ENCODE measurements at places on chromosomes 3 and 15. TPM values are rescaled to one million over a fixed set of nuclear protein-coding genes. Genes with fewer than 3 reads are reported as not detected.
A peak's percentile ranks its signal among the peaks of the same experiment; 100 is the strongest.

GRCh38 chr3:147613725-147614124 lies 204.6 kb downstream of the ZIC1 start:
- DNase-seq = no peak

DNA sequence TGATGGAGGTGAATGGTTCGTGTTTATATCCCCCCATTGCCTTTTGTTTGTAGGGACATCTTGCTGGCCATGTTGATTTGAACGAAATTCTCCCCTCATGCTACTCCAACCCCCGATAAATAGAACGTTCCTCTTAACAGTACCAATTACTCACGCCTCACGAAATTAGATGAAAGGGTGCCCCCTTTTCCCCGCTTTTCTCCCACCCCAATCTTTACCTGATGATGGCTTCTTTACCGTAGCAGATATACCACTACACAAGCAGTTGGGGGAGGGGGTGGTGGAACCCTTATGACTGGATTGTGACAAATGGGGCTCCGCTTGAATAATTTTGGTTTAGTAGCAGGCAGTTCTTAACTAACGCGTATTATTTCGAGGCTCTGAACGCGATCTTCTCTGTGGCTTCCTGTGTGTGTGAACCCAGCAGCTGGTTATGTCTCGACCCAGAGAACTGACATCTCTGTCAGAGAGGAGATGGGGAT lies 1.1 kb downstream of the PIAS1 start:
- DNase-seq = no peak

DNA sequence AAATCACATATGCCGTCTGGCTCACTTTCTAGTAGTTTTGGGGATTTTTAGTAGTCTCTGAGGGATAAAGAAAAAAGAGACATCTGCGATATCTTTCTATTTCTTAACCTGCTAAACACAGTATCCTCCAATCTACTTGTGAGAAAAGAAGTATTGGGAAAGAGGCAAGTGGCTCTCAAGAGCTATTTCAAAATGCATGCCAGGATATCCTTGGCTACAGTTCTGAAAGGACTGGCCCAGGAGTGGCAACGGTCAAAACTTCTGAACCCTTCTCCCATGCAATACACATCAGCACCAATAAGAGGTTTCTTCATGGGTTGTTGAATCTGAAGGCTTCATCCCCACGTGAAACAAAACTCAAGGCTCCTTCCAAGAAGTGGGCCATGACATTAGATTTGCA lies 204.0 kb upstream of the WNT5A start:
- no peak for DNase-seq

DNA sequence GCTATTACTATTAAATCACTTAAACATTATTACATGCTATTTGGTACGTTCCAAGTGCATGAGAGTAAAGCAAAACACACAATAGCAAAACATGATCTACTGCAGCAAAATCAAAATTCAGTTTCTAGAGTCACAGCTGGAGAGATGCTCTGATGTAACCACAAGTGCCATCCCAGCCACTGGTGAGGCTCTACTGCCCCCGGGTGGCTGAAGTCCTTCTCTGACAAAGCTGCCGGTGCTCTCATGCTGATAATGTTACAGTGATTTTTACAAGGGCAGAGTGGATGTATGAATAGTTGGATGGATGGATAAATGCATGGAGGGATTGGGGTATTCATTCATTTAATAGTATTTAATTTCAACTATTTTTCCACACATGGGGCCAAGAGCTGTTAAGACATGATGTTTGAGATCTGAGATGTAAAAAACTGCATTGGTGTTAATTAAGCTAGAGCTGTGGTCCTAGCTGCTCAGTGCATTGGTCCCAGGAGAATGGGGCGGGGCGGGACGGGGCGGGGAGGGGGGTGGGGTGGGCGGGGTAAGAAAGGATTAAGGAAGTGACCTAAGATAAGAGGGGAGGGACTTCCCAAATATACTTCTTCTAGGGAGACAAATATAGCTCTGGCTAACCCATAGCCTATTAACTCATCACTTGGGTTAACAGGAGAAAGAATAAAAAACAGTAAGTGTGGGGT lies 5.3 kb upstream of the SPESP1 start:
- peak; percentile 90 for DNase-seq

Gene PLSCR2
- total RNA-seq = 1.4 TPM

DNA sequence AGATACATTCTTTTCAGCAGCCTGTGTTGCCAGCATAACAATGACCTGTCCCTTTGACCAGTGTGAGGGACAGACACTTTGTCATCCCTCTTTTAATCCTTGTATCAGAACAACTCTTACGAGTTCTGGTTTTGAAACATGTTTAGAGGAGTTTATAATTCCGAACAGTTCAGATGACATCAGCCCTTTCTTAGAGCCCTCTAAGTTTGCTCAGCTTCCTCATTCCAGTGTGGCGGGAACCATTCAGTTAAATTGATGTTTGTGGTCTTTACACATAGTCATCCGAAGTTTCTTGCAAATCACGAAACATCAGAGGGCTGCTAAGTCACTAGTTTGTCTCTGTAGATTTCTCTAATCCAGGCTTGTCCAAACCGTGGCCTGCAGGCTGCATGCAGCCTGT lies 102.5 kb downstream of the AKAP13 start:
- no peak for DNase-seq

GRCh38 chr3:70963431-70964275 lies 619.9 kb downstream of the FOXP1 start:
- no peak for DNase-seq

Gene ERICH6
- 0.19 TPM for total RNA-seq

DNA sequence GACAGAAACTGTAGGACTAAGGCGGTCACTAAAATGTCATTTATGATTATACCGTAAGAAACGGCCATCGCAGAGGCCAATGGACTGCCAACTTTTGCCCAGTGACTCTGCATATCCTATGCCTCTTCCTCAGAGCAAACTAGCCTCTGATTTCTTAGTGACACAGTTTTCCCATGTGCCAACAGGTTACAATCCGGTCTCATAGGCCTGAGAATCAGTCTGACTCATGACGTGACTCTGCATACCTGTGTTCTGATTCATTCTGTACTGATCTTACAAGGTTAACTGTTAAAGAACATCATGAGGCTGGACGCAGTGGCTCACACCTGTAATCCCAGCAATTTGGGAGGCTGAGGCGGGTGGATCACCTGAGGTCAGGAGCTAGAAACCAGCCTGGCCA lies 17.8 kb downstream of the RUBCN start:
- no peak for DNase-seq

Gene LAMB2
- 444 TPM for total RNA-seq

DNA sequence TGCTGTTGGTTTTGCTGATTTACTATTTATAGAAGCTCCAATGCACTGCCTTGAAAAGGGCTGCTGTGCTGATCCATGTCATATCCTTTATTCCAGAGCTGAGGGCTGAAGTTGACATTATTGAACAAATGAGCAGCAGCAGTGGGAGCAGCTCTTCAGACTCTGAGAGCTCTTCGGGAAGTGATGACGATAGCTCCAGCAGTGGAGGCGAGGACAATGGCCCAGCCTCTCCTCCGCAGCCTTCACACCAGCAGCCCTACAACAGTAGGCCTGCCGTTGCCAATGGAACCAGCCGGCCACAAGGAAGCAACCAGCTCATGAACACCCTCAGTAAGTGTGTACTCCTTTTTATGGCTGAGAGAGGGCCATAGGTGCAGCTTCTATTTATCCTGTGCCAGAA lies 8.8 kb downstream of the EAF1 start:
- DNase-seq = no peak

- no peak for DNase-seq
Measured at GRCh38 chr15:58040150-58040549, 25.4 kb downstream of the ALDH1A2 start.

Gene ATP8B4
- total RNA-seq = 12.5 TPM

GRCh38 chr3:126441256-126441880 lies 34.3 kb downstream of the ZXDC start:
- DNase-seq = no peak

DNA sequence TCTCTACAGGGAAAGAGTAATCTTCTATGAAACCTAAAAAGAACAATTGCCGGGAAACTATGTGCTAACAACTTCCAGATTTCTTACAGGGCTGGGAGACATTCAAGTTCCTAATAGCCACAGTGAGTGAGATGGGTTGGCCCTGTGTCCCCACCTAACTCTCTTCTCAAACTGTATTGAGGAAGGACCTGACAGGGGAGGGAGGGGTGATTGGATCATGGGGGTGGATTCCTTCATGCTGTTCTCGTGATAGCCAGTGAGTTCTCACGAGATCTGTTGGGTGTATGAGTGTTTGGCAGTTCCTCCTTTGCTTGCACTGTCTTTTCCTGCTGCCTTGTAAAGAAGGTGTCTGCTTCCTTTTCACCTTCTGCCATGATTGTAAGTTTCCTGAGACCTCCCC lies 958.7 kb downstream of the AGBL1 start:
- no peak for DNase-seq

GRCh38 chr3:118587847-118588246 lies 446.8 kb downstream of the IGSF11 start:
- DNase-seq = no peak

- no peak for DNase-seq
Measured at GRCh38 chr15:60116456-60117089, 112.5 kb downstream of the FOXB1 start.

GRCh38 chr3:43105596-43106292 lies at the start of gene POMGNT2:
Gene POMGNT2, minus strand, starts transcription at chr3:43106079. Its CDS starts 24,648 bp downstream, at chr3:43081431.
- peak; percentile 94 for DNase-seq

- no peak for DNase-seq
Measured at GRCh38 chr15:52082197-52083036, 30.2 kb downstream of the BCL2L10 start.

GRCh38 chr15:63203451-63204090 lies 14.2 kb downstream of the RAB8B start:
- DNase-seq = no peak

Gene SMCO1
- not detected for total RNA-seq

- no peak for DNase-seq
Measured at GRCh38 chr15:63089260-63090043, 32.2 kb upstream of the LACTB start.

DNA sequence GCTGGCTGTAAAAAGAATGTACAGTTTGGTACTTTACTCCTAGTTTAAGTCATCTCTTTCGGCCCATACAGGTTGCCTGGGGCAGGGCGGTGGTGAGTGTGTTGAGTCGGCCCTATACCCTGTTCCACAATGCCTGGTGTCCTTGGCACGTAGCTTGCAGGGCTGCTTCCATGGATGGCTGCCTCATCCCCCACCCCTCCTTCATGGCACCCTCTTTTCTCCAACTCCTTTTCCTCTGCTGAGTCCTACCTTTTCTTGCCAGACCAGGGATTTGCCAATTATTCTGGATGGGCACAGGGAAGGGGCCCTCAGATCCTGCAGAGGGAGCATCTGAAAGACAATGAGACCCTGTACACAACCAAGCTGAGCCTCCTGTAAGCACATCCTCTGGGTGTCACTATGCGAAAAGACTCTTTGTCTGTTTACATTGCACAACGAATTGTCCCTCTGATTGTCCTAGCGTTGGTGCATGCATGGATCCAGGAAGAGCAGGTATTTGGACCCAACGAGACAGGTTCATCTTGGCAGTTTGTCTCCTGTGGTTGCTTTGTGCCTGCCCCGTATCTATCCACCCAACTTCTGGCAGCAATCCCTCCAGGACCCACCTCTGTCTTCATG lies 73.6 kb upstream of the CGNL1 start:
- no peak for DNase-seq

Gene GLDN
- 4.0 TPM for total RNA-seq

Gene TRH
- total RNA-seq = not detected

DNA sequence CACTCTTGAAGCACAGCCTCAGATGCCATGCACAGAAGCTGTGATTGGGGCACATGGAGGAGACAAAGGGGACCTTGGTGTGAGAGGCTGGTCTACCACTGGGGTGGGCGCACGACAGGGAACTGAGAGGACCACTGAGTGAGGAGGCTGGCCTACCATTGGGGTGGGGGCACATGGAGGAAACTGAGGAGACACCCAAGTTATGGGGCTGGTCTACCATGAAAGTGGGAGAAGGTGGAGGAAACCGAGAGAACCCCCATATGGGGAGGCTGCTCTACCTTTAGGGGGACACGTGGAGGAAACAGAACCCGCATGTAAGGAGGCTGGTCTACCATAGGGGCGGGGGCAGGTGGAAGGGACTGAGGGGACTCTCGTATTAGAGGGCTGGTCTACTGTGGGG lies 153.4 kb downstream of the FBLN2 start:
- no peak for DNase-seq

Gene ROBO1
- 22.1 TPM for total RNA-seq

DNA sequence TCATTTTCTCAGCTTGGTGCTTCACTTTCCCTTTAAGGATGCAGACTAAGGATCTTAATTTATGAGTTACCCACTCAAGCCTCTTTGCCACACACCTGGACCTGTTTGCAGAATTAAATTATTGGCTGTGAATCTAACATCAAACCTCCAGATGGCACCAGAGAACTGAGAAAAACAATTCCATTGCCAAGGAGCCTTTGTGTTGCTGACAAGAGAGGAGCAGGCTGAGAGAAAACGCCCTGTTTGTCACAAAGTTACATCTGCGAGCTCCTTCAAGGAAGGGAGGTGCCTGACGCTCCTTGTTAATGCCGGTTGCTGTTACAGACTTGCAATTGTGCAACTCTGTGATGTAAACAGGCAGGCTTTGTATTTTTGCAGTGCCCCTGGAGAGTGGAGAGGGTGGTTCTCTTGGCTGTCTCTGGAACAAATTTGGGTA lies 36.3 kb upstream of the TMC3 start:
- DNase-seq = no peak

GRCh38 chr3:165759041-165759440 lies 78.2 kb downstream of the BCHE start:
- no peak for DNase-seq

Gene CLDN11
- total RNA-seq = 2.4 TPM

DNA sequence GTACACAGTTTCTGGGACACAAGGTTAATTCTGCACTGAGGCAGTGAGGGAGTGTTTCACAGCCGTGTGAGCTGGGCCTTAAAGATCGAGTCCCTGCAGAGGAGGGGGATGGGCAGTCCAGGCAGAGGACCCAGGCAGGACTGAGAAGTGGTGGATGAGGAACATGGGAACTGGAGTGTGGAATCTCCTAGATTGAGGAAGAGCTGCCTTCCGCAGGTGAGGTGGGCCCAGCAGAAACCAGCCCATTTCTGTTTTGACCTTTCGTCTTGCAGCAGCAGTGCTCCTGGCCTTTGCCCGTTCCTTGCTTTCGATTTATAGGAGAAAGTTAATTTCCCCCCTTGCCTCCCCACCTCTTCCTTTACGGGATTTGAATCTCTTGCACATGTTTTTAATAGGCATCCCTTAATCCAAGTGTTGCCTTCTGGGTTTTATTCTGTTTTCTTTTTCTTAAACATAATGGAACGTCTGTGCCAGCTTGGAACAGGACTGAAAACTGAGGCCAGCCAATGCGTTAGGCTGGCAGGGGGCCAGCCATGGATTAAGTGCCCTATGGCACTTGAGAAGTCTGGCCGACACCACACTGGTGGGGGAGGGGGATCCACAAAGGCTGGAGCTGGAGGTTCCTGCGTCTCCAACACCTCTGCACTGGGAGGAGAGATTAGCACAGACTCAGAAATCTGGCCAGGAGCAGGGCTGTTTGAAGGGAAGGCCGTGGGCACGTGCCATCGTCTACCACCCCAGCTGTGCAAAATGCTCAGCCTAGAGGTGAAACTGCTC lies 78.1 kb downstream of the AAGAB start:
- DNase-seq = peak; percentile 30

DNA sequence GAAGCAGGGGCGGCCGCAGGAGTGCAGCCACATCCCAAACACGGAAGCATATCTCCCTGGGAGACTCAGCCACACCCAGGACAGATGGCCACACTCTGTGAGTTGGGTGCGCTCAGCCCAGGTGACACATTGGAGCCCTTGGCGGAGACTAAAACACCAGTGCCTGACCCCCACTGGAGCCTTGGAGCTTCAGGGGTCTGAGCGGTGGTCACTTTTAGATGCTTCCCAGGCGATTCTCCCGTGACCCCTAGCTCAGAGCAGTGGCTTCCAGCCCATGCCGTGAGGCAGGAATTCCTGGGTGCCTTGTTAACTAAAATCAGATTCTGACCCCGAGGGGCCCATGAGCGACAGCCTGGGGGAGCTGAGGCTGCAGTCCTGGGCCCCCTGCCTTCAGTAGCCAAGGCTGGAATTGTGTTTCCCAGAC lies 54.5 kb downstream of the PLXNA1 start:
- no peak for DNase-seq

Measured in kidney (tissue), 22 donors.